Effector memory CD8-positive, alpha-beta T cell (primary cell): ENCODE measurements at places on chromosomes 12 and 14.
A peak's percentile ranks its signal among the peaks of the same experiment; 100 is the strongest.

DNA sequence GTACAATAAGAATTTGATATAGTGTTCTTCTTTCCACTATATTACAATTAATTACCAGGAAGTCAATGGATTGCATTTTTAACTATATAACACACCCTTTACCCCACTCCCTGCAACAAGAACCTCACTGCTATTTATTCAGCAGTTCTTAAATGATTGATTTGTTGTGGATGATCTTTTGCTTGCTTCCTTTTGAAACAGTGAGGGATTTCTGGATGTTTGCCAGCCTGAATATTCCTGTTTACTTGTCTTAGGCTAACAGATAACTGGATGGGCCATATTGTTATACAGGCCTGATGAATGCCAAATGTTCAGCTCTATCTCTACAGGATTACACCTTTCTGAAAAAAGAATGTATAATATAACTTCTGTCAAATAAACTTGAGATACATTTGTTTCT lies 497.6 kb downstream of the APAF1 start:
- H3K27me3 ChIP-seq, result no peaks in the 10 kb centered on the region
- DNase-seq, result no peak
- no peaks in the 10 kb centered on the region for H3K36me3 ChIP-seq
- H3K4me1 ChIP-seq, result no peaks in the 10 kb centered on the region
- H3K4me3 ChIP-seq, result no peak overlapping the region

GRCh38 chr12:27747111-27747820 lies 32.8 kb upstream of the KLHL42 start:
- peaks cover 8% of the 10 kb centered on the region for H3K4me1 ChIP-seq
- H3K27me3 ChIP-seq, result no peaks in the 10 kb centered on the region
- no peak overlapping the region for H3K4me3 ChIP-seq
- H3K36me3 ChIP-seq, result peaks cover 22% of the 10 kb centered on the region
- H3K27ac ChIP-seq, result no peak overlapping the region

DNA sequence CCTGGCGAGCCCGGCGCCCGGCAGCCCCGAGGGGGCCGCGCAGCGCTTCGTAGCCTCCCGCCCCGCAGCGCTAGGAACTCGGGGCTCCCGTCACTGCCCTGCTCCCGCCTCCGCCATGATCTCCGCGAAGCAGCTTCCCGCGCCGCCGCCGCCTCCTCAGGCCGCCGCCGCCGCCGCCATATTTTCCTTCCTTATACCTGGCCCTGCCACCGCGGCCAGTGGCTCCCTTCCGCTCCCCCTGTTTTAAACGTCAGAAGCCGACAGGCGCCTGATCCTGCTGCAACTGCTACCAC lies 286 bp downstream of the PPP4R3A start:
- H3K27me3 ChIP-seq, result no peaks in the 10 kb centered on the region
- peaks cover 18% of the 10 kb centered on the region for H3K4me1 ChIP-seq
- peak overlapping the region; percentile 100 for H3K27ac ChIP-seq
- DNase-seq, result no peak
- H3K4me3 ChIP-seq, result peak overlapping the region; percentile 99

- H3K27me3 ChIP-seq, result no peaks in the 10 kb centered on the region
- no peak overlapping the region for H3K27ac ChIP-seq
- no peaks in the 10 kb centered on the region for H3K36me3 ChIP-seq
- H3K4me1 ChIP-seq, result peaks cover 6% of the 10 kb centered on the region
- H3K4me3 ChIP-seq, result no peak overlapping the region
Measured at GRCh38 chr12:3777206-3777809, 24.4 kb upstream of the CRACR2A start.

DNA sequence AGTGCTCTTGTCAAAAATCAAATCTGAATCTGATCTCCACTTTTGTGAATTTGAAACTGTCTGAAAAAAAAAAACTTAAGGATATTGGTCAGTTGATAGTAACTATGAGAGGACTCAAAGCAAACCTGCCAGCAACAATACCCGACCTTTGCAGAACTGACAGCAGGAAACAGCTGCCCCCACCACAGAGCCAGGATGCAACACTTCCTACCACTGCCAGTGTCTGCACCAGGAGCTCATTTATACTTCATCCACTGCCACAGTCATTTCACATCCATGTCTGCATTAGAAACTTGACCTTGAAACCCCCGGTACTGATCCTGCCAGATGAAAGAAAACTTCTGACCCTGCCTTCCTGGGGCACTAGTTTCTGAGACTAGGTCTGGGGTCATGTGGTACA lies 27.4 kb upstream of the RXYLT1 start:
- peaks cover 12% of the 10 kb centered on the region for H3K27me3 ChIP-seq
- H3K36me3 ChIP-seq, result no peaks in the 10 kb centered on the region
- DNase-seq, result no peak
- no peak overlapping the region for H3K4me3 ChIP-seq
- no peak overlapping the region for H3K27ac ChIP-seq

DNA sequence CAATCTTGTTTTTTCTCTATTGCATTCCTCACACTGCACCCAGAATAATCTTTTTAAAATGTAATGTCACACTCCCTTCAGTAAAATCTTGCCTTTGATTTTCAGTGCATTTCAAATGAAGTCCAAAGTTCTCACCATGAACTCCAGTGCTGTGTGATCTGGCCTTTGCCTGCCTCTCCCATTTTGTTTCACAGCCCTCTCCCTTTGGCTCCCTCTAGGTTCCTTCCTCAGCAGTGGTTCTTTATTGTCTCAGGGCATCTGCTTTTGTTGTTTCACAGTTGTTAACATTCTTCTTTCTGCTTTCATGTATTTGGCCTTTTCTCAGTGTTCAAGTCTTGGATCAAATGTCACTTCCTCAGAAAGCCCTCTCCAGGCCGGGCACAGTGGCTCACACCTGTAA lies 84.5 kb upstream of the AMN1 start:
- no peak for DNase-seq
- H3K27me3 ChIP-seq, result no peaks in the 10 kb centered on the region
- H3K4me3 ChIP-seq, result no peak overlapping the region
- H3K4me1 ChIP-seq, result peaks cover 16% of the 10 kb centered on the region
- H3K27ac ChIP-seq, result peak overlapping the region; percentile 61
- H3K36me3 ChIP-seq, result no peaks in the 10 kb centered on the region

DNA sequence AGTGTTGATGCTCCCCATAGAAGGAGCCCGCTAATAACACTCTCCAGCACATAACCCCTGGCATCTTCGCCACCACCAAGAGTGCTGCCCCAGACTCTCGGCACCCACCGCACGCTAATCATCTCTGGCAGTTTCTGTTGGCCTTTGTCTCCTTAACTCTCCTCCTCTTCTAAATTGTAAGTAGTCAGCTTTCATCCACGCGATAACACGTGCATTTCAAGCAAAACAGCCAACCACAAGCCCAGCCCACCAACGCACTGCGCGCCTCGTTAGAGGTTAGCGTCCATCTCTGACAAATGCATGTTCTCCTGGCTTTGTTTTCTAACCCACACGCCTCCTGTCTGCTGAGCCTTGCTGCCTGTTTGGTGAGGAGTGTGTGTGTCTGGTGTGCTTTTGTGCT lies 61.1 kb upstream of the RIN3 start:
- H3K4me3 ChIP-seq, result no peak overlapping the region
- H3K27me3 ChIP-seq, result no peaks in the 10 kb centered on the region

- H3K36me3 ChIP-seq, result no peaks in the 10 kb centered on the region
- H3K4me1 ChIP-seq, result no peaks in the 10 kb centered on the region
- H3K27ac ChIP-seq, result no peak overlapping the region
- no peak for DNase-seq
Measured at GRCh38 chr14:22200977-22201605, 387.9 kb downstream of the DAD1 start.

DNA sequence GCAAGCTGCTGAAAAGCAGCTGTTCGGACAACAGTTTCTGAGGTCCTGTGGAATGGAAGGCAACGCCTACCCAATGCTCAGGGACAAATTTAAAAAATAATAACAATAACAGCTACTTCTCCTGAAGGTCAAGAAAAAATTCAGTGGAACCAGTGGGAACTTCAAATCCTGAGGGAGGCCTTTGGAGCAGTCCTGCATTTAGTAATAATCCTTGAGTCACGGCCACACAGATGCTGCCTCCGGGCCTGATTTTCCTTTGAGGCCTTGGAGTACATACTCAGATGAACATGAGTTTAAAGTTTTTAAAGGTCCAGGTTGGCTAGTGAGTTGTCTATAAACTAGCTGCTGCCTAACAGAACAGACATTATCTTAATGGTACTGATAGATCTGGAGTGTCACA lies 268.0 kb downstream of the MSRB3 start:
- H3K4me1 ChIP-seq, result no peaks in the 10 kb centered on the region
- no peaks in the 10 kb centered on the region for H3K27me3 ChIP-seq
- H3K4me3 ChIP-seq, result no peak overlapping the region
- no peak for DNase-seq
- H3K36me3 ChIP-seq, result no peaks in the 10 kb centered on the region

DNA sequence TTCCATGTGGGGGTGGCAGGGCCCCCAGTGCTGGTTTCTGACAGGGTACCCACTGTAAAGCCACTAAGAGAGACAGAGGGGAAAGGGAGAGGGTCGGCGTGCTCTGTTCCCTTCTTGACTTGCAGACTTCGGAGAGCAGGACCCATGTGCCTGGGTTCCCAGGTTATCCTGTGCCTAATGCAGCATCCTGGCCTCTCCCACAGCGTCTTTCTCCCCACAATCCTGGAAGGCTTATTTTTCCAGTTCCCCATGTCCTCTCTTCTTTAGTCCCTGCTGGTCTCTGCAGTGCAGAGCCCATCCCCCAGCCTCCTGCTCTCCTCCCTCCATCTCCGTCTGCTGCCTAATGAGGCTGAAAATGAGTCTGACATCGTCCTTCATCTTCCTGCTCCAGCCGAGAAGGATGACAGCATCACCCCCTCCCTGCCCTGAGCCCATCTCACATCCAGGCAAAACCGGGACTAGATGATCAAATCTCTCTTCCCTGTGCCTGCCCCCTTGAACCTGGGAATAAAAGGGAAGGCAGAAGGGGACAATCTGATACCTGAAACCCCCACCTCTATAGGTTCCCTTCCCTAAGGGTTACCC lies 15.1 kb downstream of the CALCOCO1 start:
- no peak overlapping the region for H3K4me3 ChIP-seq
- H3K27ac ChIP-seq, result no peak overlapping the region
- H3K4me1 ChIP-seq, result no peaks in the 10 kb centered on the region
- H3K36me3 ChIP-seq, result peaks cover 16% of the 10 kb centered on the region

- no peaks in the 10 kb centered on the region for H3K36me3 ChIP-seq
- H3K27me3 ChIP-seq, result peaks cover 31% of the 10 kb centered on the region
- DNase-seq, result no peak
- H3K4me1 ChIP-seq, result no peaks in the 10 kb centered on the region
- H3K27ac ChIP-seq, result no peak overlapping the region
Measured at GRCh38 chr12:93634416-93634815, 42.8 kb upstream of the CRADD start.

GRCh38 chr14:95250140-95250769 lies 69.5 kb downstream of the CLMN start:
- peaks cover 2% of the 10 kb centered on the region for H3K36me3 ChIP-seq
- no peak overlapping the region for H3K27ac ChIP-seq
- H3K4me3 ChIP-seq, result no peak overlapping the region
- H3K4me1 ChIP-seq, result no peaks in the 10 kb centered on the region

GRCh38 chr14:45492876-45493275 lies 239.9 kb upstream of the MIS18BP1 start:
- H3K36me3 ChIP-seq, result no peaks in the 10 kb centered on the region
- H3K27me3 ChIP-seq, result no peaks in the 10 kb centered on the region
- H3K4me1 ChIP-seq, result no peaks in the 10 kb centered on the region
- no peak overlapping the region for H3K27ac ChIP-seq
- H3K4me3 ChIP-seq, result no peak overlapping the region
- DNase-seq, result no peak

DNA sequence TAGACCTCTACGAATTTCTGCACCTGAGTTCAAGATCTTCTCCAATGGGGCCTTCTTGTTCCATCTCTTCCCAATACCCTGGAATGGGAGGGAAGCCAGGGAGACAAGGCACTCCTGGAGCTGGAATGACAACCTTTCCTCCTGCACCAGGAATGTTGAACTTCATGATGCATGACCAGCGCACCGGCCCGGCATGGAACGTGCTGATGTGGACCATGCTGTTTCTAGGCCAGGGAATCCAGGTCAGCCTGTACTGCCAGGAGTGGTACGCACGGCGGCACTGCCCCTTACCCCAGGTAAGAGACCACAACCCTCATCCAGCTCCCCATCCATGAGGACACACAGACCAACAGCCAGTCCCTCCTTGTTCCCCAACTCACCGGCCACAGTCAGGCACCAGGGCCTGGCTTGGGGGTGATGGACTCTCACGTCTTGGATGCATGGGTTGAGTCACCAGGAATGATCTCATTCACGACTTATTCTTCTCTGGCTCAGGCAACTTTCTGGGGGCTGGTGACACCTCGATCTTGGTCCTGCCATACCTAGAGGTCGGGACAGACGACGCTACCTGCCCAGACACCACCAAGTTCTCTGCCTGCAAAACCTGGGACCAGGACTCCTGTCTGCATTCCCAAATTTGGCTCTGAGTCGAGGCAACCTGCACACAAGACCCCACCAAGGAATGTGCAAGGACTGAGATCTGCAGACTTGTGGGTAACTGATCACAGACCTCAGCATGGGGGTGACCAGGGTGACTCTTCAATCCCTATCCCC lies 20.5 kb downstream of the SOAT2 start:
- no peaks in the 10 kb centered on the region for H3K4me1 ChIP-seq
- H3K27ac ChIP-seq, result no peak overlapping the region

DNA sequence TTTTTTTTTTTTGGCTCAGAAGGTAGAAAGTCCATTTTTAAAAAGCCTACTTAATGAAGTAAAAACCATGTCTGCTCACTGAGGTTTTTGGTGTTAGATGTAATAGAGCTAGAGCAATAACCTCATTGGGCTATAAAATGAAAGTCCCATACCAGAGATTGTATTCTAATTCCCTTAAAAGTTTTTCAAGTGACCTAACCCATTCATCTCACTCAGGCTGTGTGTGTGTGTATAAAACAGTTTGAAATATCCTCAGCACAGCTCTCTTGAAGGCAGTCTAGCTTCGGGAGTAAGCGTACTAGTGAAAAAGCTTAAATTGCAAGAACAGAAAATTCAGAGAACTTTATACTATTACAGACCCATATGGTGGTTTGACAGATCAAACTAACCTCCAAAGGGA lies 313.8 kb downstream of the CEP128 start:
- H3K27me3 ChIP-seq, result no peaks in the 10 kb centered on the region
- no peak overlapping the region for H3K4me3 ChIP-seq
- no peak for DNase-seq
- H3K4me1 ChIP-seq, result no peaks in the 10 kb centered on the region

- H3K4me1 ChIP-seq, result peaks cover 50% of the 10 kb centered on the region
- H3K4me3 ChIP-seq, result no peak overlapping the region
- H3K27ac ChIP-seq, result peak overlapping the region; percentile 80
- H3K36me3 ChIP-seq, result peaks cover 59% of the 10 kb centered on the region
- DNase-seq, result no peak
Measured at GRCh38 chr12:10368206-10369171, 21.4 kb downstream of the KLRK1 start.

DNA sequence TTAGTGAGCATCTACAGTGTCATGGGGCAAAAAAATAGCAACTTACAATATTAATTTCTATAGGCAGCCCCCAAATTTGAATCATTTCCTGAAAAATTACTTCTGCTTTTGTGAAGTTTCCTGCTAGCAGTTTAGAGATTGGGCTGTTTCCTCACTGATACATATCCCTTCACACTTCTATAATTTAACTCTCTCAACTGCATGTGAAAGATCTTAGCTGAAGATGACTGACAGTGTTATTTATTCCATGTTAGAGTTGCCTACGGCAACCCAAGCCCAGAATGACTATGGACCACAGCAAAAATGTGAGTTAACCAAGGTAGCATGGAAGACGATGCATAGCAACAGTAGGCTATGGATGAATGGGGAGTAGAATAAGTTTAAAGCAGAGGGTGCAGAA lies at the start of gene KLRG1:
Gene KLRG1 (plus strand): TSS at position 134 of the 400 bp plus-strand sequence. CDS start 90 bp downstream, at position 224.
- peak within 1 kb of the TSS; percentile 88 for H3K4me3 ChIP-seq
- no peak for DNase-seq
- peak within 1 kb of the TSS; percentile 89 for H3K27ac ChIP-seq
- no peaks in the 10 kb centered on the region for H3K27me3 ChIP-seq

- H3K4me3 ChIP-seq, result peak overlapping the region; percentile 81
- H3K27me3 ChIP-seq, result peaks cover 19% of the 10 kb centered on the region
- peaks cover 4% of the 10 kb centered on the region for H3K36me3 ChIP-seq
- no peak for DNase-seq
- peaks cover 8% of the 10 kb centered on the region for H3K4me1 ChIP-seq
Measured at GRCh38 chr12:95548056-95548538, 3.2 kb downstream of the USP44 start.
